Activated CD4-positive, alpha-beta T cell treated with anti-CD3 and anti-CD28 coated beads, Interleukin-2, amount 10 ng/mL, durations not matched to agents 7 days and 5 days (primary cell): ENCODE measurements at places on chromosomes 2 and 18.

DNA sequence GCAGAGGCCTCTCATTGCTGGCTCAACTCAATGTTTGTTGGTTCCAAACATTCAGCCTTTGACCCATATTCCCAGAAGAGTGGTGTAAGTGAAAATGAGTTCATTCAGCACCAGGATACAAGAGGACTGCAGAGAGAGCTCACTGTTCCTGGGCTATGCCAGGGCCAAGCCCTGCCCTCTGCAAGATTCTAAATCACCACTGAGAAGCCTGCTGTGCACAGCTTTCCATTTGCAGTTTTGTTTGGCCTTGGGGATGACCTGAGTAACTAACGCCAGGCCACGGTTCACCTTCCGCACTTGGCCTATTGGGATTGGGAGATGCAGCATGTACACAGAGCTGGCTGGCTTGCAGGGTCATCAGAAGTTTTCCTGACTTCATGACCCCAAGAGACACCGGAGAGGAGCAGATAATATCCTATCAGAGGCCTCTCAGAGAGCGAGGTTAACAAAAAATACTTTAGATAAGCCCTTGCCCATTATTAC, 12.6 kb downstream of the GKN1 start:
- no peak for DNase-seq

DNA sequence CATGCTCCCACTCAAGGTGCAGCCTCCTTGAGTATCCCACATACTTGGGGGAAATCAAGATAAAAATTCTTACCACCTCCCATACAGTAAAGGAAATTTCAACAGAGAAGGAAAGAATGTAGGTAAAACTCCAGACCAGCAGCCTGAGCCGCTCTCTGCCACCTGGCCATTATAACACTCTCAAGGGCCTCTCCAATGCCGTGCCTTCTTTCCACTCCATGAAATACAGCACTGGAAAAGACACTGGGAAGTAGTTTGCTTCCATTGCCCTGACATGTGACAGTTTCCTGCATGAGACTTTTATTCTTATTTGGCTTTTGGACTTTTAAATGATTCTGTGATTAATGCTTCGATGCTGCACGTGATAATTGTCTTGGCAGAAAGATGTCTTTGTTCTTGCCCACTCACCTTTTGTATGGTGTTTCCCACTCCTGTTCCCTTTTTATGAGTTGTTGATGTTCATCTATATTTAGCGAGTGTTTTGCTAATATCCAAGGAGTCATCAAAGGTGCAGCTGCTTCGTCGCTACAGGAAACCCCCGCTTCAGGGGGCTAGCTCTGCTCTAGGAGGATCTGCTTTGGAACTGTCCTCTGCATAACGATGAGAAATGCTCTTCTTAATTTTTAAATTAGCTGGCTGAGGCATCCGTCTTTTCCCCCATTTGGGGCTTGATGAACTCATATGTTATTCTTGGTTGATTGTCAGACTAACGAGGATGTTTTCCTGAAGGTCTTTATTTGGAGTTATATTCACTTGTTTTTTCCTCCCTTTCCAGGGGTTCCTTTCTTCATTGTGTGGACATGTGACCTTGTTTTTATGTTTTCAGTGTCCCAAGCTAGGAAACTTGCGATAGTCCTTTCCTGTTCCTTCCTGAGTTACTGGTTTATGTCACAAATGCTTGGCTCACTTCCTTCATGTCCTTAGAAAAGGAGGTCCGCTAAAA, 179.4 kb downstream of the TXNL1 start:
- no peak for DNase-seq

GRCh38 chr18:37419315-37419714, 146.3 kb downstream of the CELF4 start:
- no peak for DNase-seq

- DNase-seq = no peak
Observed at GRCh38 chr18:55090564-55091188, 131.4 kb upstream of the CCDC68 start.

DNA sequence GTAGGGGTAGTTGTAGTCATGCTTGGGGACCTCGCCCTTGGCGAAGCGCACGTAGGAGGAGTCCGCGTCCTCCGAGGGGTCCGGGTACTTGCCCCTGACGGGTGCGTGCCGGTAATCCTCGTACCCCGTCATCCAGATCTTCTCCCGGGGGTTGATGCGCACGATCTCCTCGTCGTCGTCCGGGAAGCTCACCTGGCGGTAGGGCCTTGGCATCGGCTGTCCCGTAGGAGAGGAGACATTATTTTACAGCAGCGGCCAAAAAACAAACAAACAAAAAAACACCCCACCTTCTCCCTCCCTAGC, 86.3 kb downstream of the ACTR2 start:
- no peak for DNase-seq

GRCh38 chr2:28594332-28595108, 98.7 kb downstream of the PLB1 start:
- DNase-seq = peak; percentile 86

DNA sequence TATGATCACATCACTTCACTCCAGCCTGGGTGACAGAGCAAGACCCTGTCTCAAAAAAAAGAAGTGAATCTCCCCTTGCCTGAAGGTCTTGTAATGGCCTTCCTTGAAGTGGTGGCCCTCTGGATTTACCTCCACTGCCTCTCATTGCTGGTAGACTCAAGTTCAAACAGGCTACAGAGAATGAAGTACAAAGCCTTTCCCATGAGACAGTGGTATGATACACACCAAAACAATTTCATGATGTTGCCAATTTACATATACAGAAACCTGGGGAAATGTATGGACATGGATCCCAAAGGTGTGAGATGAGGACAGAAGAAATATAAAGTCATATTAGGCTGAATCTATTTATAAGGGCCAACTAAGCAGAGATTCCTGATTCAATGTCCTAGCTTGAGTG, 4.8 kb upstream of the NOTO start:
- no peak for DNase-seq

GRCh38 chr2:9753665-9754531, 89.4 kb upstream of the TAF1B start:
- DNase-seq = peak; percentile 44

GRCh38 chr18:79582978-79583377, 96.6 kb upstream of the CTDP1 start:
- DNase-seq = no peak

- DNase-seq = no peak
Observed at GRCh38 chr2:108637304-108637669, 82.0 kb upstream of the RANBP2 start.

- DNase-seq = no peak
Observed at GRCh38 chr2:196334710-196335109, 163.3 kb upstream of the STK17B start.

GRCh38 chr2:236397681-236398080, 133.5 kb upstream of the ASB18 start:
- DNase-seq = no peak

GRCh38 chr18:52227536-52227935, 112.5 kb upstream of the DCC start:
- DNase-seq = no peak

DNA sequence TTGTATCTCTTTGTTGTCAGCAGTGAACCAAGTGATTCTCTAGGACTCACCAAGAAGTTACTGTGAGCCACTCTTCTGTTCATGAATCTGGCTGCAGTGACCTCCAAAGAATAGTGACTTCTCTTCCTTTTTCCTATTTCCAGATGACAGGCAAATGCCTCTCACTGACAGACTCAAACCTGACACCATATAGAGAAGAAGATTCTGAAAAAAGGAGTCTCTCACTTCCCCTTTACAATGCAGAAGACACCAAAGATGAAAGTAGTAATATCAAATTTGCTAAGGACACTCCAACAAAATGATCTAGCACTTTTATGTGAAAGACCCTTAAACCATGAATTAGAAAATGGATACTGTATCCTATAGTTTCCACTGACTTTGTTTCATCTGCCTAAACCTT, 44.4 kb upstream of the SETBP1 start:
- DNase-seq = no peak

DNA sequence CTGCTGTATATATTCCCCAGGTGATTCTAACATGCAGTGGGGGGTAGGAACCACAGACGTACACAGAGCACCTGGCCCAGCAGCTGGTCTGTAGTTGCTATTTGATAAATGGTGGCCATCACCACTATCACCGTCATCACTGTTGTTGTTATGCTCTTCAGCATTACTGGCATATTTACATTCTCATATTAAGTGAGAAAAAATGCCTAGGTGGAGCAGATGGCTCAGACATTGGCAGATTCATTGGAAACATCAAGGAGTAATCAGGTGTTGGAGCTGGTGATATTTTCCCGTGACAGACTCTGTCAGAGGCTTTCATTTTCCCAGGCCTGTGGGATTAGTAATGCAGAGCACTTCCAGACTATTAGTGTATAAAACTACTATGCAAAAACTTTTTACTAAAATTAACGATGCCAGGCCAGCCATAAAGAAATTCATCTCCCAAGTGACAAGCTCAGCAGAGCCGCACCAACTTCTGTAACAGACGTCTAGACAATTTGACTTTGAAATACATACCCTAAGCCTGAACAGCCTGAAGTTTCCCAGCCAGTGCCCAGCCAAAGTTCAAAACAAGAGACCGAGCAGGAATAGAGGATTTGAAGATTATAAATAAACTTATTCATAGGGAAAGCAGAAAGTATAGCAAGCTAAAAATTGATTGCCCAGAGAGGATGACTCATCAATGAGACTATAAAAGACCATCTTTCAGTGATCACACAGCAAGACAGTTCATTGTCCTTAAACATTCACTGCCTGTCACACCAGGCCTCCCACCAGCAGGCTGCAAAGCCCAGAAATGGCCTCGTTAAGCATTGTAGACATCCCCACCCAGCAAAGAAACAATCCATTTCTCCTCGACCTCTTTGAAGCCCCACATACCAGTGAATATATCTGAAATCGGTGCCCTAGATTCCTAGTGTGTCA, 247.4 kb upstream of the CHAC2 start:
- no peak for DNase-seq

- no peak for DNase-seq
Observed at GRCh38 chr2:29576231-29576630, 345.2 kb downstream of the ALK start.

GRCh38 chr2:235598532-235599531, 105.0 kb downstream of the AGAP1 start:
- DNase-seq = no peak

DNA sequence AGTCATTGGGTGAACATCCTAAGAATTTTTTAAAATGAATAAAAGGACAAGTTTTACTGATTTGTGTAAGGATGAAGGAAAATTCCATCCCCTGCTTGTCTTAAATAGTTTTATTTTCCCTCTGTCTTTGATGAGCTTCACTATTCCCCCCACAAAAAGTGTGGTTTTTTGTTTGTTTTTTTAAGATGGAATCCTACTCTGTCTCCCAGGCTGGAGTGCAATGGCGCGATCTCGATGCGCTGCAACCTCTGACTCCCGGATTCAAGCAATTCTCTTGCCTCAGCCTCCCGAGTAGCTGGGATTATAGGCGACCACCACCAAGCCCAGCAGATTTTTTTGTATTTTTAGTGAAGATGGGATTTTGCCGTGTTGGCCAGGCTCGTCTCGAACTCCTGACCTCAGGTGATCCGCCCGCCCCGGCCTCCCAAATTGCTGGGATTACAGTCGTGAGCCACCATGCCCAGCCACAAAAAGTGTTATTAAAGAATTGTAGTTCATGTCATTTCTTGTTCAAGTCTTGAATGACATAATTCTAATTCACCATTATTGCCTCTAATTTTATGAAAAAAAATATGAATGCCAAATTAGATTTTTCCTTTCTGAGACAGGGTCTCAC, 91.7 kb downstream of the AGPS start:
- DNase-seq = no peak

DNA sequence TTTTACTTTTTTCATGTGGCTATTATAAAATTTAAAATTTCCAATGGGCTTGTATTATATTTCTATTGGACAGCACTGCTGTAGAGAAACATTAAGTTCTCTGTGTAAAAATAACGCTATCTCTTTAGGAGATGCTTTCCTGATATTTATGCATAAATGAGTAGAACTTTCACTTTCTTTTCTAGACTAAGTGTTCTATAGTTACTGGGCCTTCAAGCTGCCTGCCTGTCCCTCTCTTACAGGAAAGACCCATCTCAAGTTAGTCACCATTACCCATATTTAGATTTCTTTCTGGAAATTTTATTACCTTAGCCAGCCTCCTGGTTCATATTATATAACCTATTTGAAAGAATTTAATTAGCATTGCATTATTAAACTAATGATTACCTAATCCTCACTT, 4.8 kb downstream of the ITGA4 start:
- peak; percentile 22 for DNase-seq

GRCh38 chr2:231925303-231926179, 655 bp downstream of the NPPC start:
- peak; percentile 64 for DNase-seq

DNA sequence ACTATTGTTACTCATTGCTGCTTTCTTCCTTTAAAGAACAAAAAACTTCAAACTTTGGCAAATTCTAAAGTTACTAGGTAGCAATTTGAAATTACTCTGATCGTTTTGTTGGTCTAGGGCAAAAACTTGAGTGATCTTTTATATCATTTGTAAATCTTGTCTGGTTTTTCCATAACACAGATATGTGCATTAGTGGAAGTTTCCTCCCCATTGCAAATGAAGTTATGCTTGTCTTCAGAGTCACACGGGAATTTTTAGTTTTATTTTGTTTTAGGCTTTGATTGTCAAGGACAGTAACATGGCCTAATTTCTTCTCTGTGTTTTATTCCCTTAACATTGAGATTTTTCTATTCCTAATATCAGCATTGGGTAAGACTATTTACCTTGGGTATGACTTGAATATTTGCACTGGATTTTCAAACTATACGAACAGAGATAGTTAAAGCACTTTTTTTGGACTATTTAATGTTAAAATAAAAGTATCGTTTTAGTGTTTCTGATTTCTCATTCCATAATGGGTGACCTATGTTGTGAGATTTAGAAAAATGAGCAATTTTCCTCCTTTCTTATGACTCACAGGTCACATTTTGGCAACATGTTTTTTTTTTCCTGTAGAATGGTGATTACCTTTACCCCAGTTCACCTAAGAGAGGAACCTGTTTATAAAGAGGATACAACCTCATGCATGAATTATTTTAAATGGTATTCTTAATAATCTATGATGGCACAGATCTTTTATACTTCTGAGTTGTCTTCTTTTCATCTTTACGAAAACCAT, 65.0 kb downstream of the BABAM2 start:
- DNase-seq = no peak

DNA sequence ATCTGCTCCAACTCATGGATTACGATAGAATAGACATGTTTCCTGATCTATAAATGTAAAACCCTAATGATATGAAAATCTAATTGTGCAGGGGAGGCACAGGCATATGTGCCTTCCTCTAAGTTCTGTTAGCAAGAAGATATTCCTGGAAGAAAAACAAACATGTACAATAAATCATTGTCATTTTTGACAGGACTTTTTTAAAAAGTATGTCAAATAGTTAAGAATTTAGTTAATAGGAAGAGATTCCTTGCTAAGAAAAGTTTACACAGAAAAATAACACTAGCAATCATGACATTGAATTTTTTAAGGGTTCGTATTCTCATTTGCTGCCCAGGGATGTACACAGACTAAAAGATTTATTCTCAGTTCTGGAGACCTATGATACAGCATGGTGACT, 15.3 kb upstream of the CREB1 start:
- no peak for DNase-seq

GRCh38 chr2:85921659-85922058, 32.9 kb upstream of the ST3GAL5 start:
- no peak for DNase-seq
